Activated naive CD8-positive, alpha-beta T cell treated with anti-CD3 and anti-CD28 coated beads, Interleukin-2, amount 50 U/mL, for 16 hours (primary cell): ENCODE measurements at places on chromosomes 7 and 10.

DNA sequence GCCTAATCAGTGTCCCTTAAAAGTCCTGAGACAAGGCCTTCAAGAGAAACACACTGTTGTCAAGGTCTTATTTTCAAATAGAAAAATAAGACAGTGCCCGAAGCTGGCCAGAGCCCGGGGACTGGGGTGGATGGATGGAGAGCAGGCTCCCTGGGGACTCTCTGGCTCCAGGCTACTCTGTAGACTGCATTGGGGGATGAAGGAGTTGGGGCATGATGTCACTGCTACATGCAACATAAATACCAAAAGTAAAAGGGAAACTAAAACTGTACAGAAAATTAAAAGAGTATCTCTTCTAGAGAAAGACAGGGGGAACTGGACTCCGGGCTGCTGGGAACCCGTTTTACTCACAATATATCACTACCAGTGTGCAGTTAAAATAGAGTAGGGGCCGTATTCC, 629.8 kb downstream of the KCNMA1 start:
- no peak for DNase-seq

DNA sequence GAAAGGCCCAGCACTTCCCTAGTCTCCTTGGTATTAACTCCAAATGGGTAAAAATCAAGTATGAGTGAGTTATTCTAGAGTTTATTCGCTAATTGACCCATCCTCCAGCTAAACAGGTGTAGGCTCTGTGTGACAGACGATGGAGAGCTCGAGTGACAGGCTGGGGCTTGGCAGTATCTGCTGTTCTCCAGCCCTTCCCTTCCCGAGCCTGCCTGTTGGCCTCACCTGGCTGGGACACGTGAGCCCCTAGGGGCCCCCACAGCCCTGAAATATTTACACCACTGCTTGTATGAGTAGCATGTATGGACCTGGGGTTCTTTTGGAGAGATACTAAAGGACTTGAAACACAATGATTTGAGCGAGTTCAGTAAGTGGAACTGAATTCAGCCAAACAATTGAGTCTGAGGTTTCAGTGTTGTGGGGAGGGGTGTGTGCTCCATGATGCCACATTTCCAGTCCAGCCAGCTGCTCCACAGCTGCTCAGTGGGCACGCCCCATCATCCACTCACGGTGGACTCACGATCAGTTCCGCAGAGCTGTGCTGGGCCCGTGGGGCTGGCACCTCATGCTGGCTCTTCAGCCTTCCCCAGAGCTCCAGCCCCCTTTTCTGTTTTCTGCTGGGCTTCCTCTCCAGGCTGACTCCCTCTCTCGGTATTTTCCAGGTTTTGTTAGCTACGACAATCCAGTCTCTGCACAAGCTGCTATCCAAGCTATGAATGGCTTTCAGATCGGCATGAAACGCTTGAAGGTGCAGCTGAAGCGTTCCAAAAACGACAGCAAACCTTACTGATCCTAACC, 283.0 kb downstream of the USP6NL start:
- no peak for DNase-seq

DNA sequence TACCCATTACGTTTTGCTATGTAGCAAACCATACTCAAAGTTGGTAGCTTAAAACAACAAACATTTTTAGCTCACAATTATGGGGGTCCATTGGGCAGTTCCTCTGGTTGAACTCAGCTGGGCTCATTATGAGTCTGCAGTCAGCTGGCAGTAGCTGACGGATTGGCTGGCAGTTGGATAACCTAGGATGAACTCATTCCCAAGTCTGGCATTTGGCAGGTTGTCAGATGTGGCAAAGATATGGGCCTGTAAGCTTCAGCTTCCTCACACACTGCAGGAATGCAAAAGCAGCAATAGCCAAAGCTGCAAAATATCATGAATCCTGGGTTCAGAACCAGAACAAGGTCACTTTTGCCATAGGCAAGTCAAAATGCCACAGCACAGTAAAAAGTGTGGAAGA, 412.2 kb upstream of the SORCS1 start:
- DNase-seq, result no peak

DNA sequence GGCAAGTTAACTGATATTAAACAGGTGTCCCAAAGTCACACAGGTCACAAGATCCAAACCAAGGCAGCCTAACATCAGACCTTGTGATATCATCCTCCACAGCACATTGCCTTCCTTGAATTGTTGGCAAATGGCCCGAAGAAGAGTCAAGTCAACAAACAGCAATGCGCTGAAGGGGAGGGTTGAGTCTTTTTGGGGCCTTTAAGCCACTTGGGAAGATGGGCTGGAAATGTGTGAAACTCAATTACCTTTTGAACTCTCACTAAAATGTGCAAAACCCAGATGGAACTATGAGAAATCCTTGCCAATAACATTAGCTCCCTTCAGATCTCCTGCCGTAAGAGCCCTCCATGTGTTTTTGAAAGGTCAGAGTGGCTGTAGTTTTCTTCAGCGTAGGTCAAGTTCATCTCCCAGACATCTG, 47.9 kb upstream of the STK17A start:
- no peak for DNase-seq

GRCh38 chr10:9898633-9899395, 1118.9 kb upstream of the CELF2 start:
- DNase-seq, result no peak

- DNase-seq, result no peak
These were observed 19.3 kb downstream of the ACBD7 start for GRCh38 chr10:15069230-15069629.
